CD4-positive, alpha-beta T cell treated with Interleukin-1 beta for 1 hour (primary cell): ENCODE measurements at places on chromosomes 7 and 10.

- peak; percentile 61 for DNase-seq
These were observed 32.4 kb downstream of the WBP1L start for GRCh38 chr10:102775935-102776669.

DNA sequence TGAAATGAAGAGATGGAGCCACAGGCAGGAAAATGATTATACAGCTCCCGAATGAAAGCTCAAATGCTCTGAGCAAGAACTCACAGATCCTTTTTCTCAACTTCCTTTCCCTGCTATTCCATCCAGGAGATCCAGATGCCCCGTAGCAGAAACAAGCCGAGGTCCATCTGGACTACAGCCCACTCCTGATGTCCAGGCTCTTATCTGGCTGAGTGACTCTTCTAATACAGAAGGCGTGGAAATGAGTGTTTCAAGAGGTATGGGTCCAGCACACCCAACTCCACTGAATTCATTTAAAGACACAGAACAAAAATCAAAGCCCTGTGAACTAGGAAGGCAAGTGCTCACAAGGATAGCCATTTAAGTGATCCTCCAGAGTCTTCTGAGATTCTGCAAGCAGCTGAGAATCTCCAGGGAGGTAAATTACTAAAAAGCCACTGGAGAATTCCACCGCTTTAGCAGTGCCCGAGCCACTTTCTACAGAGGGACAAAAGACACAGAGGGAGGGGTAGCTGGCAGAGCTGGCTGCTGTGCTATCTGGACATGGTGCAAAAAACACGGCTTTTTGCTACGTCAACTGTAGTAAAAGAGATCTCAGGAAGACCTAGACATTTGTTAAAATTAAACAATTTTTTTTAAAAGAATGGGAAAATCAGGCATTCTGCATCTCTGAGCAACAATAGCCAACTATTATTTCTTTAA lies 24.5 kb downstream of the FAM171A1 start:
- DNase-seq = no peak

- no peak for DNase-seq
These were observed 4.4 kb upstream of the FRAT1 start for GRCh38 chr10:97314671-97315070.

DNA sequence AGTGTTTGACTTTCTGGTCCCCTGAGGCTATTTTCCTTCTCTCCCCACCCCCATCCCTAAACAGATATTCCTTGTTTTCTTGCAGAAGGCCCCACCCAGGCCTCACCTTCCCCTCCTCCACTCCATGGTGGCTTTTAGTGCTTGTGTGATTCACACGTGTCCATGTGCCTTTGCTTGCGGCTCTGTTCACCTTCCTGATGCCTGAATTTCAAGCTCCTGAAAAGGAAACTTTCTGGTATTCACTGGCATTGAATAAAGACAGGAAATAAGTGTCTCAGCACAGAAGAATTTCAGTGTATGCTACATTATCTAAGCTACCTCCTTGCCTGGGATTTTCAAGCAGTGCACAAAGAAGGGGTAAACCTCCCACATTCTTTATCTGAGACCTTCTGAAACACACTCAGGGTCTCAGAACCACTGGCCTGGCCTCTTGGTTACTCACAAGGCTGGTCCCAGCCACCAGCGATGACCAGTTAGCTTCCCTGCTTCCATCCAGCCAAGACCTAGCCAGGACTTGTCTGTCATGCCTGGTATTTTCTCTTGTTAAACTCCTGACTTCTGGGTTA lies 17.2 kb upstream of the UBE2H start:
- no peak for DNase-seq

DNA sequence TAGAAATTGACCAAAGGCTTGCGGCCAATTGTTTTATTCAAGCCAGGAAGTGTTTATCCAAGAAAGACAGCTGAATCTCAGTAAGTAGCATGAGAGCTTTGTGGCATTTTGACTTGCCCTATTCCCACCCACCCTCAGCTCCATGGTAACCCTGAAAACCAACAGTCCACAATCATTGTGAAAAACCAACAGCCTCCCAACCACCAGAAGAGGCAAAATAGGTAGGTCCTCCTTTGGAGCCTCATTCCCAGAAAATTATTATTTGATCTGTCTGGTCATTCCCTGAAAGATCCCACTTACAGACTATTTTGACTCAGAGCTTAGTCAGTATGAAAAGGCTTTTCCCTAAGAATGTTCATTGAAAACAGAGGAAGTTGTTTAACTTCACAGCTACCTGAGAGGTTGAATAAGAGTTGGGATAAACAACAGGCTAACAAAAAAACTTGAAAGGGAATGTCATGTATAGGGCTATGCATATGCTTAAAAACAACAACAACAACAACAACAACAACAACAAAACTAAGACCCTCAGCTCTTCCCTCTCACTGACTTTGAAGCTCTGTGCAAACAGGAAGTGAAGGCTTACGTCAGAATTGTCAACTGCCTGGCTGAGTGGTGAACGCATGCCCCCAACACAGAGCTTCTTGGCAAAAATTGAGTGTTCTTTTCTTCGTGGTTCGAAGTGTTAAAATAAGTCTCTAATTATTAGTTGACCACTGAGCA lies 11.2 kb downstream of the KPNA7 start:
- DNase-seq = no peak

GRCh38 chr10:110073896-110074295 lies 66.1 kb downstream of the ADD3 start:
- no peak for DNase-seq

GRCh38 chr10:29411666-29412315 lies 122.9 kb downstream of the LYZL1 start:
- no peak for DNase-seq

DNA sequence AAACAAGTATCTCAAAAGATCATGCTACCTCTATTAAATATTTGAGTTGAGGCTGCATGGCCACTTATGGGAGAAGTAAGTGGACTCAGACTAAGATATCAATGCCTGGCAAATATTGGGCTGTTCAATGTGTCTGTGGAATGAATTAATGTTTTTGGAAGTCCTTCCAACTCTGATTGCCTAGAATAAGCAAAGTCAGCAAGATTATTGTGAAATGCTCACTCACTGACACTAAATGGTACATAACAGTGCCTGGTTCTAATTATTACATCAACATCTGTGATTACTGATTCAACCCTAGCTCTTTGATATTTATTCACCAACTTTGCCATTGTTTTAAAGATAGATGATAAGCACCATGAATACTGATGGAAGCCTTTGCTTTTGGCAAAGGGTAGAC lies 45.5 kb upstream of the HDAC9 start:
- DNase-seq = no peak

GRCh38 chr7:74505471-74506324 lies 52.0 kb downstream of the GTF2IRD1 start:
- no peak for DNase-seq

DNA sequence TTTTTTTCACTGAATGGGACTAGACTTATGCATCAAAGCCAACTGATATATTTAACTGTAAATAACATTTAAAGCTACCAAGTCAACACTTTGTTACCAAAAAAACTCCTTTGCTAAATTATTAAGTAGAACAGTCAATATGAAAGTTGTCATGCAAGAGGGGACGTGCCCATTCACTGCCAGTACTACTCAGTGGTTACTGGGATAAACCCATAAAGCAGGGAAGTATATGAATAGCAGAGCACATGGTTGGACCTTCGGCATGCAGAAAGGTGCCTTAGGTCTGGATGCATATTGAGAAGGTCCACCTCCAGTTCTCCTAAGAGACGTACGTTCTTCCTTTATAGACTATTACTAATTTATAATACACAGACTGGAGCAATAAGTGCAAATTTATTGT lies 120.1 kb downstream of the SVOPL start:
- DNase-seq = no peak

DNA sequence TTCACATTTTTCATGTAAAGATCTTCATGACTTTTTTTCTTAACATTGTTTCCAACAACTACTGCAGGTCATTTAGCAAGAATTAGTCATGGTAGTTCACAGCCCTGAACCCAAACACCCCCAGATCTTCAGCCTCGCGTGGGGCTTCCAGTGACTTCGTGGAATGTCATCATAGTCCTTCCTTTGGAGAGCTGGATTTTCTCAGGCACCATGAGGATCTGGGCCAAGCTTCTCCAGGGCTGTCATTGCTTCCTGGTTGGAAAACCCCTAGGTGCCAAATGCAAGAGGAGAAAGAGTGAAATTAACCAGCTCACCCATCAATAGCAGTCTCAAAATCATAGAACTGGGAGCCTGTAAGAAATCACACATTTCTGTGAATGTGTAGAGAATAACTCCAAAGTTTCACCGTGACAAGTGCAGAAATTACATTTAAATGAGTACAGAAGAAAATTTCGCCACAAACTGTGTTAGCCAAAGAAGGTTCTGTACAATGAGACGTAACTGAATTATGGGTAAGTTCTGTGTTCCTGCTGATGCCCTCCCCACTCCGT lies 175.4 kb downstream of the CELF2 start:
- no peak for DNase-seq

- DNase-seq = no peak
These were observed 131.7 kb upstream of the PRSS58 start for GRCh38 chr7:142389544-142389943.

GRCh38 chr10:14562218-14563075 lies 212.2 kb downstream of the FAM107B start:
- DNase-seq = no peak

GRCh38 chr7:87107949-87108776 lies 44.1 kb upstream of the DMTF1 start:
- DNase-seq = no peak

DNA sequence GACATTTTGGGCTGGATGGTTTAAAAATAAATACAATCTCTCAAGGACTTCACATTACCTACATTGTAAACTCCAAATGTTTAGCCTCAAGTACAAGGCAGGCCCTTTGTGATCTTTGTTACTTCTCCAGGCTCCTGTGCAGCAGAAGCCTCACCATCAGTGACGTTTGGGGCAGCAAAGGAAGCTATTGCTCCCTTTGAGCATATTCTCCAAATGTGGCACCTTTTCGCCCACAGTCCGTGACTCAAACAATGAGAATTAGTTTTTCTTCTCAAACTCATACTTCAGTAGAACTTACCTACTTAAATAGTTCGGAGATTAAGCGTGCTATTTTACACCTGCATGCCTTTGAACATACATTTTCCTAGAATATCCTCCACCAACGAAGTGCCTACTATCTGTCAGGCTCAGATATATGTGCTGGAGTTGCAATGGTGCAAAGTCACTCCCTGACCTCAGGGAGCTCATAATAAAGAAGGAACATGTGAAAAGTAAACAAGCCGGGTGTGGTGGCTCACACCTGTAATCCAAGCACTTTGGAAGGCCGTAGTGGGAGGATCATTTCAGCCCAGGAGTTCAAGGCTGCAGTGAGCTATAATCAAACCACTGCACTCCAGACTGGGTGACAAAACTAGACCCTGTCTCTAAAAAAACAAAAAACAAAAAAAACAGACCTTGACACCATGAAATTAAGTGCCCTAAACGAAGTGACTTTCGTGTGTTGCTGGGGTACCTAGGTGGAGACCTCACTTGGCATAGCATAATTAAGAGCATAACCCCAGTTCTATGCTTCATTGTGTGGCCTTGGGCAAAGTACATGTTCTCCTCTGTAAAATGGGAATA lies 1.2 kb upstream of the ABCF2 start:
- DNase-seq = no peak

DNA sequence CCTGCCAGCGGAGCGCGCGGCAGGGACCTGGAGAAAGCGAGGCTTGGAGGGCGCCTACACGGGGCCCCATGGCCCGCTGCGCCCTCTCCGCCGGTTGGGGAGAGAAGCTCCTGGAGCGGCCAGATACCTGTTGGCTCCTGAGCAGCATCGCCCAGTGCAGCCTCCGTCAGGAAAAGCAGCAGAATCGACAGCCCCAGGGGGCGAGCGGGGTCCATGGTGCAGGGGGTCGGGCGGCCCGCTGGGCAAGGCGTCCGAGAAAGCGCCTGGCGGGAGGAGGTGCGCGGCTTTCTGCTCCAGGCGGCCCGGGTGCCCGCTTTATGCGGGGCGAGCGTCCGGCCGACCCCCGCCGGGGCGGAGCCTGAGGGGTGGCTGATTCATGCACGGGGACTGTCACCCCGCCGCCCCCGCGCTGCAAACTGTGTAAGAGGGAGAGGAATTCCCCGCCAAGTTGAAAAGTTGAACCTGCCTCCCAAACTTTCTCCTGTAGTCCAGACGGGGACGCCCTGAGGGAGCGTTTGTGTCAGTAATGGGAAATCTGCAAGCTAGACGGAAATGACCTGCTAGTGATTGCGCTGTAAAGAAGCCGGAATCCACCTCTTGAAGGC lies at the start of gene TFPI2:
TSS of gene TFPI2 (minus strand) at position 290 of the 605 bp plus-strand sequence. CDS start at position 215, 75 bp downstream.
- DNase-seq = no peak

DNA sequence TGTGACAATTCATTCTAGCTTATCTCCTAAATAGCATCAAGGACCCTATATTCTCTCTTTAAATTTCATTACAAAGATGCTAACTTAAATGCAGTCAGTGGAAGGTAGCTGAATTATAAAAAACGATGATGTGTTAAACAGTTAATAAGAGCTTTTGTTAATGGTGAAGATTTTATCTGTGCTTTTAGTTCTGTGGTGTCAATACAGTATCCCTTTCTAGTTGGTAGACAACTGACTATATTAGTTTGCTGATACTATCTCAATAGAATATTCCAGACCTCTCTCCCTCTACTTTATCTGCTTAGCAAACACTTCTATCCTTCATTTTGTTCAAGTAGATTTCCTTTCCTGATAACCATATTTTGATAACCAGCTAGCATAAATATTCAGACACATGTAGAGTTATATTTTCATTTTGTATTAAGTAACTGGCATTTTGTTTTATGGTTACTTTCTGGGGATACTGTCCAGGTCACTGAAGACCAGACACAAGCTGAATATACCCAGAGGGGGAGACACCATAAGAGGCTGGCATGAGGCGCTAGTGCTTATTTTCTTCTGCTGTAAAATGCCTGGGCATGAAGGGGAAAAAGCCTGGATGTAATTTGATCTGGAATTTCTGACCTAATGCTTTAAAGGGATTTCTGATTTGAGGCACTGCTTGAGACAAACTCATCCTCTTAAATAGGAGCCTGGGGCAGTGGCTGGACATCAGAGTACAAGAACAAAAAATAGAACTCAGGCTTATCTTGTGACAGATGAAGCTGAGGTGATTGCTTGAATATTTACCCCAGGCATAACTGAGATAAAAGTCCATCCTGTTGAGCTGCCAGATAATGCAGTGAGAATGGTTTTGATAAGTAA lies 197.5 kb downstream of the MALRD1 start:
- no peak for DNase-seq

DNA sequence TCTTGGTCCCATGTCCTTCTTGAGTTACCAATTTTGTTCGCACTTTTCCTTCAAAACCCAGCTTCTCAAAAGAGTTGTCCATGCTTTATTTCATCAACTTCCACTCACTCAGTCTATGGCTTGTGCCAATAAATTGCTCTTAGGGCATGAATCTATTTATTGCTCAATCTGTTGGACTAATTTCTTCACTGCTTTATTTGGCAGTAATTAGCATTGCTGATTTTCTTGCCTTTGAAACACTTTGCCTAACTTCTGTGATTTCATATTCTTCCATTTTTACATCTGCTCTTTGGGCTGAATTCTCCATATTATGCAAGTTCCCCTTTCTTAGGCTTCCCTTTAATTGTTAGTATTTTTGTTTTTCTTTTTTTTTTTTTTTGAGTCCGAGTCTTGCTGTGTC lies 16.8 kb downstream of the DLD start:
- DNase-seq = no peak
